Camera-type eye (tissue), 1 donor: ENCODE measurements at places on chromosomes 7 and 10. TPM values are rescaled to one million over a fixed set of nuclear protein-coding genes. Genes with fewer than 3 reads are reported as not detected.

The PLEKHA8 gene
- total RNA-seq, result 34.2 TPM

The ACHE gene
- total RNA-seq, result 25.7 TPM

The TBX20 gene
- 4.6 TPM for total RNA-seq

The SPDYE16 gene
- total RNA-seq, result 1.2 TPM

The PALD1 gene
- 11.7 TPM for total RNA-seq

The FANK1 gene
- 3.1 TPM for total RNA-seq

The SPRN gene
- total RNA-seq, result 3.8 TPM

The ACSL5 gene
- total RNA-seq, result 3.6 TPM

The SLC39A12 gene
- 18.0 TPM for total RNA-seq

The PTN gene
- 162 TPM for total RNA-seq

The CPXM2 gene
- 27.7 TPM for total RNA-seq

The WIPF3 gene
- 2.7 TPM for total RNA-seq

The SYCE1 gene
- total RNA-seq, result not detected

The TMEM196 gene
- 9.7 TPM for total RNA-seq

The GNGT1 gene
- 20.3 TPM for total RNA-seq

The PTPN20 gene
- total RNA-seq, result 10.0 TPM
